ENCODE measurements at places on chromosomes 7 and 10.

GRCh38 chr7:132270517-132270916 is 305.8 kb downstream of the PLXNA4 start:
- DNase-seq = no peak

DNA sequence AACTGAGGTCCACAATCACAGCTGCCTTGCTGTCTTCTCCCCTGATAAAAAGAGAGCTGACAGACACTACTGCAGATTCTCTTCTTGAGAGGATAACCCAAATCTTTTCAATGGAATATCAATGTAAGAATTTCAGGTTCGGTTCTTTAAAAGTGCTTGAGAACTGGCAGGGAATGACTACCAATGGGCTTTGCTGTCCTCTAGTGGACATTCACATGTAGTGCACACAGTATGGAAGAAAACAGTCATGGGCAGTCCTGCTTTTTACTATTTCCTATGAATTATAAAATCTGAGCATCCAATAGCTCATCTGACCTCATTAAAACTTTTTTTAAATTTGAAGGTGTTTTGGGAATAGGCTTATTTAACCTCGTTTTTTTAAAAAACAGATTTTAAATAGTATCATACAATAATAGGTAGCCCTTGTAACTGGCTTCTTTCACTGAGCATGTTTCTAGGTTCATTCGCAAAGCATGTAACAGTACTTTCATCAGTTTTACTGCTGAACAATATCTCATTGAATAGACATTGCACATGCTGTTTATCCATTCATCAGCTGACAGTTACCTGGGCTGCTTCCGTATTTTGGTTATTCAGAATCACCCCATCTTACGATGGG is 18.3 kb downstream of the FZD9 start:
- DNase-seq = peak; percentile 68

- no peak for DNase-seq
Measured at GRCh38 chr7:156113731-156114130, 301.5 kb upstream of the SHH start.

- no peak for DNase-seq
Measured at GRCh38 chr10:28075424-28075823, 76.5 kb upstream of the ODAD2 start.

GRCh38 chr7:74502216-74502891 is 48.6 kb downstream of the GTF2IRD1 start:
- DNase-seq = no peak

DNA sequence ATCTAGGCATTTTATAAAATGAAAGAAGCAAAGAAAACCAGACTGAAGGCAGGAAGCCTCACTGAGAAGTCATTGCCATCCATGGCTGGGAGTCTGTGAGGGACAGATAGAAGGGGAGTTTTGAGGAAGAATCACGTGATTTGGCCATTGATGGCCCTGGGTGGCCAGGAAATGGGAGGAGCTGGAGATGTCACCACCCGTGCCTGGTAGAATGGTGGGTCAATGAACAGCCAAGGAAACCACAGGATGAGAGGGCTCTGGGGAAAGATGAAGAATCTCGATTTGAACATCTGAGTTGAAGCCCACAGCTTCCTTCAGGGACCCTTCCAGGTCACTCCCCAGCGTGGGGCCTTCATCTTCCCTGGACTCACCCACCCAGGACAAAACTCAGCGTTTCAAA is 103.3 kb upstream of the CHST15 start:
- DNase-seq = no peak

DNA sequence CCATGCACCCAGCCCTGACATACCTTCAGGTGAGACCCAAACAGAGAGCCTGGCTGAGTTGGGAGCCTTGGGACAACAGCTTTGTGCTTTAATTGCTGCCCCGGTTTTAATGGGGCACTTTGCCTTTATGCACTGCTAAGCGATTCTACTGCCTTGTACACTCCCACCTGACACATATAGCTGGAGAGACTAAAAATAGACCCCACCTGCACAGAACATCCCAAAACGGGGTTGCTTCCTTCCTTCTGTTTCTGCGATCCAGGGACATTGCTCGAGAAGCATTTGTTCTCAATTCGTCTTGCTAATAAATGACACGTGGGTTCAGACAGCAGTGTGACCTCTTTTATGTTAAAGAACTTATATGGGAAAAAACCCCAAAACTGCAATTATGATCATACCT is 258.8 kb upstream of the MYO3A start:
- no peak for DNase-seq

DNA sequence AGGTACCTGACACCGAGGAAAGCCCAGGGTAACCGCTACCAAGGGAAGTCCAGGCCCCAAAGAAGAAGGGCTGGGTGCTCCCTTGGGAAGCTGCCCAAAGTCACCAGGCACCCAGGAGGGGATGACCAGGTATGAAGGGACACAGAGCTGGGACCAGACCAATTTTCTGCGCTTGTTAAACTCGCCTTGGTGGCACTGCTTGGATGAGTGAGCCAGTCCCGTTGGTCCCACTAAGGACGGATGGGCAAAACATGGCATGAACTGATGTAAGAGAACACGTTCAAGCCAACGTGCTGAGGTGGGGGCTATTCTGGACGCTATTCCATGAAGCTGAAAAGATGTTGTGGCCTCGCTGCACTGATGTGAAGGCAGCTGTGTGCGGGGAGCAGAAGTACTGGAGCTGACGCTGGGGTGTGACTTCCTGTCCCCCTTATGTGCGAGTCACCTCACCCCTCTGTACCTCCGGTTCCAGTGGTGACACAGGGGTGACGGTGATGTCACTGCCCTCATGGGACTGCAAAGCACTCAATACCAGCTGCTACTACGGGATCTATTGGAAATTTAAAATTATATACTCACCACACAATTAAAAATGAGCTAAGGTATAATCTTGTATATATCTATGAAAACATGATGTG is 73.6 kb downstream of the COBL start:
- DNase-seq = no peak

DNA sequence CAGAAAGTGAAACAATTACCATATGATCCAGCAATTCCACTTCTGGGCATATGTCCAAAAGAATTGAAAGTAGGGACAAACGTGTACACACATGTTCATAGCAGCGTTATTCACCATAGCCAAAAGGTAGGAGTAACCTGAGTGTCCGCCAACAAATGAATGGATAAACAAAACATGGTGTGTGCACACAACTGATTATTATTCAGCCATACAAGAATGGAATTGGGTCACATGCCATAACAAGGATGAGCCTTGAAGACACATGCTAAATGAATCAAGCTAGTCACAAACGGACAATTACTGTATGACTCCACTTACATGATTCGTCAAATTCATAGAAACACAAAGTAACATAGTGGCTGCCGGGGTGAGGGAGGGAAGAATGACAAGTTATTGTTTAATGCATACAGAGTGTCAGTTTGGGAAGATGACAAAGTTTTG is 4.1 kb upstream of the OIT3 start:
- DNase-seq = no peak

DNA sequence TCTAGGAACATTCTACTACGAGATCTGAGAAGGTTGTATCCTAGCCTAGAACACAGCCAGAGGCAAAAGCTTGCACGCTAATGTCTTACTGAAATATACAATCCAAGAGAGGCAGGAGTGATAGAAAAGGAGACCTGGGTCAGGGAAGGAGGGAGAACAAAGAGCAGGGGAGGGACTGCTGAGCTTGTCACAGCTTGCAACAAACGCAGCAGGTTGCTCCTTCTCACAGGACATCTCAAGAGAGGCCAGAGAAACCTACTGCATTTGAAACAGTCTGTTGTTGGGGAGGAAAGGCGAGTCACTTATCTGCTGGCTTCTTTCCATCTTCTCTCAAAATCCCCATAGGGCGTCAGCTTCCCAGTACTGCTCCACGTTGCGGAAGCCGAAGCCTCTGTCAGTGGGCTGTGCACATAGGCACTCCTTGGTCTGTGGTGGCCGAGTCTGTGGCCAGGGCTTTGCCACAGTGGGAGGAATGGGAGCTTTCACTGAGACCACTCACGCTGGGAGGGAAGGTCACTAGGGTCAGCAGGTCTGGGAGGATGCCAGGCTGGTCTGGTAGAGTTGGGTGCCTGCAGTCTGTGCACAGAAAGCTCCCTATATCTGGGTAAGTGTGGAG is 25.8 kb upstream of the GPNMB start:
- no peak for DNase-seq

- no peak for DNase-seq
Measured at GRCh38 chr7:63044721-63045120, 953.9 kb upstream of the ZNF722 start.

DNA sequence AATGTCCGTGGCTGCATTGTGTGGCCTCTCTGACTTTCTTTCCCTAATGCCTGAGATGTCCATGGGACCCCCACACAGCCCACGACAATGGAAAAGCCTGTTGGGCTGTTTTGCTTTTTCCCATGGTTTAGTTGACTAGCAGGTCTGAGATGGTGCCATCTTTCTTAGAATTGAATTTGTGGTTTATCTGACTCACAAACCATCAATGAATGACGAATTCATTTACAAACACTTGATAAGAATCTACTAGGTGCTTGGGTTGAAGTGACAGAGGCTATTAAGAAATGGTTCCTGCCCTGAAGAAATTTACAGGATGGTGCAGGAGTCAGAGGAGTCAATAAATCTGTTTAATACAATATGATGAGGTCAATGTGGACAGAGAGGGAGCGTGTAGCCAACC is 75.4 kb downstream of the OTUD1 start:
- DNase-seq = no peak

GRCh38 chr7:152851881-152852417 is 92.4 kb downstream of the ACTR3B start:
- no peak for DNase-seq

Measured in suppressor macrophage (primary cell).